Skeletal muscle cell (primary cell): ENCODE measurements at places on chromosomes 4 and X.

- no peak for DNase-seq
Measured at GRCh38 chr4:146347822-146348221, 133.5 kb downstream of the REELD1 start.

DNA sequence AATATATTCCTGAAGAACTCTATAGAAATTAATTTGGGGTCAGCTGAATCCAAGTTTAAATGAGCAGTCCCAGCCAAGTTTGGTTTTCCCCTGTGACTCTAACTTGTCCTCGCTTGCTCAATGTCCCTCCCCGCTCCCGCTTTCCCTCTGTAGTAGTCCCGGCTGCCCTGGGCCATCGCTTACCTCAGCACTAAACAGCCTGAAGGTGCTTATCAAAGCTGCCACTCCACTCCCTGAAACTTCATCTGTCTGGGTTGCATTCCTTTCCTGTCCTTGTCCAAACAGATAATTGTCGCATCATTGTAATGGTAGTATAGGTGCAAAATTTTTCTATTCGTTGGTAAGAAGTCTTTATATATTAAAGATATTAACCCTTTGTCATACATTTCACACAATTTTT is 12.8 kb downstream of the SLC25A43 start:
- DNase-seq, result no peak

DNA sequence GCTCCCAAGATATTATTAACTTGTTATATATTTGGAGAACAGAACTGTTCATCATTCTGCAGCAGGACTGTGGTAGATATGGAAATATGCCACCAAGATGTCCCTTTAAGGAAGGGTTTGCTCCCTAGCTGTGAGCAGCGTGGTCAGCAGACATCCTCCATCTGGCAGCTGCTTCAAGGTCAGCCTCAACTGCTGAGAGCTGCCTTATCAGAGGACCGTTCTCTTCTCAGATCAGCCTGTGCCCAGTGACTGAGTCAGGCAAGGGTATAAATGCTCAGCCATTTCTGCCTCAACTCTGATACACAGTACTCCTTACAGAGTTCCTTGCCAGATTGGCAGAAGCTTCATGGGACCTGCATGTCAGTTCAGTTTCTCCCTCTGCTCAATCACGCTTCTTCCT is 63.4 kb upstream of the MAGEB2 start:
- DNase-seq, result no peak

- no peak for DNase-seq
Measured at GRCh38 chr4:76665721-76666120, 230.7 kb downstream of the SHROOM3 start.

GRCh38 chrX:14919407-14919806 is 46.2 kb downstream of the MOSPD2 start:
- DNase-seq, result no peak

GRCh38 chrX:11665168-11666111 is at the start of gene ARHGAP6:
Gene ARHGAP6, minus strand, starts transcription at chrX:11665920. Its CDS starts 1,092 bp downstream, at chrX:11664828.
- no peak for DNase-seq

- no peak for DNase-seq
Measured at GRCh38 chrX:56233682-56234081, 1.5 kb downstream of the KLF8 start.

DNA sequence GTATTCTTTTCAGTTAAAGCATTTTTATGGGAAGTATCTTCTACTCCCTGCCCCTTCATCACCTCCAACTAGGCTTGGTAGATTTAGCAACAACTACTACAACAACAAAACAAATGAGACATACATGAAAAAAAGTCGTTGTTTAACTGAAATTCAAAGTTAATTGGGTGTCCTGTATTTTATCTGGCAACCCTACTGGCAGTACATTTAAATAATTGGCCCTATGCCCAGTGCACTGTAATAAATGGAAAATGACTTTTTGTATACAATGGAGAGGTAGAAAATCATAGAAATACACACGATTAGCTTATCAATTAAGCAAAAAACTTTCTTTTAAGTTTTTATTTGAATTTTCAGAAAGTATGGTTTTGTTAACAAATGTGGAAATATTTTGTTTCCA is 21.4 kb upstream of the CLGN start:
- no peak for DNase-seq

DNA sequence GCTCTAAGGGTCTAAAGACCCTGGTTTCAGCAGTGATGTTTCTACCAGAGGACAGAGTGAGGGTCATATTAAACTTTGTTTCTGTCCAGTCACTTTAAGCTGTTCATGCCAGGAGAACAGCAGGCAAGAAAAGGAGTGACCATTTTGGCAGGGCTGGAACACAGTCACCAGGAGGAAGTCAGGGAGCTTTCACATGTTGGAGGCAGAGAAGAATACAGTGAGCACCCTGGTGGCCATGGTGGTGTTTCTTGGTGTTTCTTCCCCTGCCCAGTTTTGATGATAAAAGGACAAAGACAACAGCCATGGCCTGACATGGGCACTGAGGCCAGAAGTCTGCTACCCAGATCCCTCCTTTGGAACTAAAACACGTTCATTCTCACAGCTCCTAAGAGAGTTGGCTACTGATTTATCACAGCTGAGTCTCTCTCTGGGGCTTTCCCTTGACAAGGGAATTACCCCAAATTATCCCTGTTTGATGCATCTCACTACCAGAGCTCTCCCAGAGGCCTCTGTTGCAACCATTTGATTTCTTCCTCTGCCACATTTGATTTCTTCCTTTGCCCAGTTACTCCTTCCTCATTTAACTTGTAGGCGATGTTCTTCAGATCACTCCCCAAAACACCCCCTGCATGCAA is 106.4 kb upstream of the NWD2 start:
- DNase-seq, result no peak

DNA sequence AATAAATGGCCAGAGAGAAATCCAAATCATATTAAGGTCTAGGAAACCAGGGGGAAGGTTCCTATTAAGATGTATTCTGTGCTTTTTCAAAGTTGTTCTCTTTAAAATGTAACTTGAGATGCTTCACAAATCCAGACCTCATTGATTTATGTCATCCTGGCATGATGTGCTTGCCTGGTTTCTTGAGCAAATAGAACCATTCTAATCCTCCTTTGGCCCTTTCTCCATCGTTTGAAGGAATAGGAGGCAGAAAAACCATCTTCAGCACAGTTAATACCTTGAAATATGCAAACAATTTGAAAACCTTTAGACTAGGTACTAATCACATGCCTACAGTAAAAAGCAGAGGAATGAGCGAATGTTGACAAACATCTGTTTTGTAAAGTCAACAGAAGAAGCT is 202.2 kb upstream of the CXorf66 start:
- no peak for DNase-seq

DNA sequence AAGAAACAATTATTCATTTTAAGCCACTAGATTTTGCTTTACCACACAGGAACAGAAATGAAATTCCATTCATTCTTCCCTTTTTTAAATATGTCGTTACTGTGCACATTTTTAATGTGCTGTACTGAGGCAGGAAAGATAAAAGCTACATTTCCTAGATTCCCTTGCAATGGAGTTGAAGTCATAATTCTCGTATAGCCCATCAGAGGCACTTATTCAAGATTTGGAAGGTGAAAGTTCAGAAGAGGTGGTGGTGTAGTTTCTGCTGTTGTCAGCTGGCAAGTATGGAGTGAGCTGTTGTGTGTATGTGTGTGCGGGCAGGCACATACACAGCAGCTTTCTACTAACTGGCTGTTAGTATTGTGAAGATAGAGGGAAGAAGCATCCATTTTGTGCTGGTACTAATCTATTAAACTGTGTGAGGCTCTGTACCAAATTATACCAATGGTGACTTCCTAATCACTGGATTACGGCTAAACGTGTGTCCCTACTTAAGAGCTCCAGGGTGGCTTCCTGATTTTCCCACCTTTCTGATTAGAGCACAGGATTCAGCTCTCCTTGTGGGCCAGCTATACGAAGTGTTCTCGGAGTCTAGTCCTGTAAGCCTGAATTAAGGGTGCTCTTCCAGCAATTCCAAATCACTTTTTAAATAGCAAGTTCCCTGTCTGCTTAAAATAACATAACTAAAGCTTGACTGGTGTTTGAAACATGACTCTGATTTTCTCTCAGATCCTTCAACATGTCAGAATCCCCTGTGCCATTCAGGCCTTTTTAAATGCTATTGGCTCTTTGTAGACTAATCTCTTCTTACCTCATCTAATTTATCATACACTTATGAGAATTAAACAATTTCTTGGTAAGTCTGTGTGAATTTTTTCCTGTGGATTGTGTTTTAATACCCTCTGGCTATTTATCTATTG is 43.8 kb downstream of the PDS5A start:
- no peak for DNase-seq

- DNase-seq, result no peak
Measured at GRCh38 chr4:181323061-181323460, 920.1 kb upstream of the TENM3 start.

- no peak for DNase-seq
Measured at GRCh38 chrX:111837197-111837596, 38.8 kb upstream of the TRPC5OS start.

GRCh38 chr4:52627876-52628275 is 31.2 kb downstream of the USP46 start:
- no peak for DNase-seq

DNA sequence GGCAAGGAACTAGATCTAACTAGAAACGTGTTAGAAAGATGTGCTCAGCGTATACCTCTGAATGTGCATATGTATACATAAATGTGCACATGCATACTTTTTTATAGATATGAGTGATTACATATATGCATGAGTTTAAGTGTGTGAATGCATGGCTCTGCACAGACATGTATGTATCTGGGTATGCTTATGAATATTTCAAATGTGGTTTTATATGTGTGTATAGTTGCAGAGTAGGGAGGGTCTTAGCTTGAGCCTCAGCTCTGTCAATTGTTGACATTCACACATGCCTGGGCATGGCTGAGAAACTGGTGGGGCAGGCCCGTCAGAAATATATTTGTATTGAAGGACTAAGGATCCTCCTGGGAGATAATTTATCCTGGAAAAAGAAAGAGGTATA is 31.1 kb downstream of the RAP2C start:
- no peak for DNase-seq

GRCh38 chr4:1348014-1348513 is 1.1 kb downstream of the UVSSA start:
- no peak for DNase-seq

DNA sequence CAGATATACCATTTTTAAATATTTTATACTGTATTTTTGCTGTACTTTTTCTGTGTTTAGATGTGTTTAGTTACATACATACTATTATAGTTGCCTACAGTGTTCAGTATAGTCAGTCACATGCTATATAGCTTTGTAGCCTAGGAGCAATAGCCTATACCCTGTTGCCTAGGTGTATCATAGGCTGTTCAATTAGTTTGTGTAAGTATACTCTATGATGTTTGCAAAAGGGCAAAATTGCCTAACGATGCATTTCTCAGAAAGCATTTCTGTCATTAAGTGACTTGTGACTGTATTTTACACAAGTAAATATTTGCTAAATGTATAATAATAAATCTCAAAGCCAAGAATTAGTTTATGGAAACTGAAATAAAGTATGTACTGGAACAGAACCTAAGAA is 9.5 kb downstream of the ETFDH start:
- DNase-seq, result no peak

GRCh38 chr4:179768996-179769395 is 2326.8 kb upstream of the AGA start:
- DNase-seq, result no peak

- no peak for DNase-seq
Measured at GRCh38 chr4:104649631-104650030, 154.9 kb upstream of the CXXC4 start.

GRCh38 chr4:84159762-84160161 is 339.3 kb downstream of the NKX6-1 start:
- no peak for DNase-seq

- DNase-seq, result no peak
Measured at GRCh38 chr4:28277931-28278330, 1417.3 kb downstream of the STIM2 start.

DNA sequence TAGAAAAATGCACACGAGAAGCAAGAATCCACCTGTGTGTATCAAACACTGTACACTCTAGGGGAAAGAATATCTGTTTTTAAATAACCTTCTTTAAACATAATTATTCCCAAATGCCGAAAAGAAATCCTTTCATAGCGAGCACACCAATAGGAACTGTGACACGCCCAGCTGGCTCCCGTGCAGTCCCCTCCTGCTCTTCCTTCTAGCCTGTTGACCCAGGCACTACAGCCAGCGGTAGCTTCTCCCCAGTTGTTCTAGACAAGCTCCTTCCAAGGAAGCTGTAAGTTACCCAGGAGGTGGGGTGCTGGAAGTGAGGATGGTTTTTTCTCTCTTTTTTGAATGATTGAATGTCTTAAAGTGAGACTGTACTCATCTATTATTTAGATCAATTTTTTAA is 19.5 kb upstream of the NOCT start:
- no peak for DNase-seq

DNA sequence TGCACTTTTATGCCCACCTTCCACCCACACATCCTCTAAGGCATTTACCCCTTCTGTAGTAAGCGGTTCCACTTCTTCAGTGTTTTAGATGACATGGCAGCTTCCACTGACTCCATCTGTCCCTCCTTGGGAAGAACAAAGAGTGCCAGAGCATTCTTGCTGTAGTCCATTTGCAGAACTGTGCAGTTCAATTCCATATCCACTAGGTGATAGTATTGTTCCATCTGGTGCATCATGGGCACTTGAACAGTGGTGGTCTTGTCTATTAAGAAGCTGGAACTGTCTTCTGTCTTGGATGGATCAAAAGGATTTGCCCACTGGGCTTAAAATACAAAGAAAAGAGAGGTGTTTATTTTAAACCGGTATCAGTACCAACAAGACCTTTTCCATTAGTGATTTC is 3.5 kb downstream of the SERPINA7 start:
- DNase-seq, result no peak

DNA sequence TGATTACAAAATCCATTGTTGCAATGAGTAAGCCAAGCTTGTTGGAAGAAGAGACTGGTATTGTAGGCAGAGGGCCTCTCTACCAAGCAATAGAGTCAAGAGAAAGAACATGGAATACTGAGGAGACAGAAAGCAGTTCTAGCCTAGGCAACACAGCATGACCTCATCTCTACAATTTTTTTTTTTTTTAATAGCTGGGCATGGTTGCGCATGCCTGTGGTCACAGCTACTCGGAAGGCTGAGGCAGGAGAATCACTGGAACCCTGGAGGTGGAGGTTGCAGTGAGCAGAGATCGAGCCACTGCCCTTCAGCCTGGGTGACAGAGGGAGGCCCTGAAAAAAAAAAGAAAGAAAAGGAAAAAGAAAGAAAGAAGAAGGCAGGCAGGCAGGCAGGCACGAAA is 11.7 kb upstream of the ZBTB33 start:
- no peak for DNase-seq

DNA sequence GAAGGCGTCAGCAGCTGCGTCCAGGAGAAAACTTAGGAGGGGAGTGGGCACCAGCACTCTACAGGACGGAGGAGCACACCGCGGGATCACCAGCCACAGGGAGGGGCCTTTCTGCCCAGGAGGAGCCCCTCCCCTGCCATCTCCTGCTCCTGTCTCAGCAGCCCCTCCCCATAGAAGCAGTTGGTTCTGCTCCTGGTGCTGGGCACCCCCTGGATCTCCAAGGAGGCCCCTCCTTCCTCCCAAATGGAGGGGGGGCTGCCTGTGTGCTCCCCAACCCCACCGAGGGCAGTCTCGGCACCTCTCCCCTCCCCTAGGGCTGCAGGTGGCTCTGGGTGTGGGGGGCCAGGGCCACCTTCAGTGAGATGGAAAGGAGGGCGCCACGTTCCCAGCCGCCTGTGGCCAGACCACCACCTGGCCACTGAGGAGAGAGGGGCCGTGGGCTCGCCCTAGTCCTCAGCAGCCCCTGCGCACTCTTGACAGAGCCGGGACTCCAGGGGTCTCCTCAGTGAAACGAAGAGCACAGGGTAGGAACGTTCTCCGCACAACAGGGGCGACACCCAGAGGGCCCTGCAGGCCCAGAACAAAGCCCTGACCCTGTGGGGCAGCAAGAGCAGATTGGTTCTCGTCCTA is 37.8 kb downstream of the CPLX1 start:
- no peak for DNase-seq

- DNase-seq, result no peak
Measured at GRCh38 chr4:7217474-7218321, 25.4 kb downstream of the SORCS2 start.
